ENCODE measurements at places on chromosomes 5 and 9.

DNA sequence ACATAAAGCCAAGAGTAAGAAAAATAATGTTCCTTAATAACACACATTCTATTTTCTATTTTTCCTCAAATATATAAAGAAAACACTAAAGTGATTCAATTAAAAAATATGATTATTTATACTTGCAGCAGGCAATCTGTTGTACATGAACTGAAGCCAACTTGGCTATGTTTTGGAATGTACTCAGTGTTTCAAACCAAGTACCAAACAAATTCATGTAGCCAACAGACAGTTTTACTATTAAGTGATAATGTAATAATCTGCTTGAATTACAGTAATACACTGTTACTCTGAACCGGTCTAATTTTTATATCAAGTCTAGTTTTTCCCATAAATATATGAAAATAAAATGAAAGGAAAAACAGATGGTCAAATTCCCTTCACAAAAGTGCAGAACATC, 58.0 kb downstream of the CEP120 start:
- no peak for ATAC-seq

GRCh38 chr5:142875936-142876335, 105.8 kb downstream of the ARHGAP26 start:
- no peak for ATAC-seq

DNA sequence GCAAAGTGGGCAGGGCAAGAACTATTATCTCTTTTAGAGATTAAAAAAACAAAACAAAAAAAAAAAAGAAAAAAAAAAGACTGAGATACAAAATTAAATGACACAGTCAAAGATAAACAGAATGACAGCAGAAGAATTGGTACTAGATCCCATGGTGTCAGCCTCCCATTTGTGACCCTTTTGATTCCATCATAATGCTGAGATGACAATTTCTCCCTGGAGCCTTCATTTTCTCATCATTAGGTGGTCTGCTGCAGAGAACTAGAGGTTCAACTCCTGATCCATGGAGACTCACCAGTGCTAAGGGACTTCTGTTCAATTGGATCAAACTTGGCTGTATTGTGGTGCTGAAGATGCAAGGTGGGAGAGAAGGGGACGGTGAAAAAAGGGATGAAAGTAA, 123.5 kb upstream of the SPDL1 start:
- ATAC-seq: no peak

- ATAC-seq: peak; percentile 36
These were observed 23.5 kb upstream of the IFNE start for GRCh38 chr9:21505425-21506179.

DNA sequence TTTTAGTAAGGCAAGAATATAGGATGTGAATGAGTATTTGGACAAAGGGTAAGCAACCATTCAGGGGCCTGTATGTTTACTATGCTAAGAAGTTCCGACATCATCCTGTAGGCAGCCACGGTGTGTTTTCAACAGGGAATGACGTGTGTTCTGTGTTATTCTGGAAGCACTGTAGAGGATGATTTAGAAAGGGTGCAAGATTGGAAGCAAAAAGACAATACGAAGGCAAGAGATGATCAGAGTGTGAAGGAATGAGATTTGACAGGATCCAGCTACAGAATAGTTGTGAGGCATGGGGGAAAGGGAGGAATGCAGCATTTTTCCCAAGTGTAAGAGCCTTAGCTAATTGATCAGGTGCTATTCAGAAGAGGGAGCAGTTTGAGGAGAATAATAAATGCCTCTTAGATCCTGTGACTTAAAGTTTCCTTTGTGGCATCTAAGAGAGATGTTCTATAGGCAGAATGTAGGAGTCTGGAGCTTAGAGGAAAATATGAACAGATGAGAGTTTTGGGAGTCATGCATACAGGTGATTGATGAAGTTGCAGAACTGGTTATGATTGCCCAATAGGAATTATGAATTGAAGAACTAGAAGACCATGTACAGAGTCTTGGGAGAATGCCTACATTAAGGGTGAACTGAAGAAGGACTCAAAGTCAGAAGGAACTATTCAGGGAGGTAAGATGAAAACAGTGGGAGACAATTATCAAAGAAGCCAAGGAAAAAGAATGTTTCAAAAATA, 2.5 kb downstream of the SMC5 start:
- no peak for ATAC-seq

DNA sequence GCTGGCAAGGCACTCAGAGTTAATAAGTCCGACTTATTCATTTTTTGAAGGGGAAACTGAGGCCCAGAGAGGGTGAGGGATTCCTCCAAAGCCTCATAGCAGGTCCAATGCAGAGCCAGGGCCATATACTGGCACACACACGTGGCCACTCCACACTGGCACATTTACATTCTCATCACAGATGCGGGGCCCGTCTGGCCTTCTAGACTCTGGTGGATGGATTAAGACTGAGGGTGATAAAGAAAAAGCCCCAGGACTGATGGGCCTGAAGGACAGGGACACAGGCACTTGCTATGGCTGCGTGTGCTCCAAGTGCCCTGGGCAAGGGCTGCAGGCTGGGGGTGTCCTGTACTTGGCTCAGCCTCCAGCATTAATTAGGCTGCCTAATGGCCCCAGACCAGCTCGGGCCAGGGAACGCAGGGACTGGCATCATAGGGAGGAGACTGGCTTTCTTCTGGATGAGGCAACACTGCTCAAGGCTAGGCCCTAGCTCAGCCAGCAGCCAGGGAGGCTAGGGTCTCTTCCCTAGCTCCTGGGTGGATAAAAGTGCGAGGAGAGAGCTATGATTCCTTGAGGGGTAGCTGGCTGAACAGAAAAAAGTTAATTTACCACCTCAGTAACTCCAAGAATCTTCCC, 28.5 kb upstream of the CSF1R start:
- ATAC-seq: no peak

DNA sequence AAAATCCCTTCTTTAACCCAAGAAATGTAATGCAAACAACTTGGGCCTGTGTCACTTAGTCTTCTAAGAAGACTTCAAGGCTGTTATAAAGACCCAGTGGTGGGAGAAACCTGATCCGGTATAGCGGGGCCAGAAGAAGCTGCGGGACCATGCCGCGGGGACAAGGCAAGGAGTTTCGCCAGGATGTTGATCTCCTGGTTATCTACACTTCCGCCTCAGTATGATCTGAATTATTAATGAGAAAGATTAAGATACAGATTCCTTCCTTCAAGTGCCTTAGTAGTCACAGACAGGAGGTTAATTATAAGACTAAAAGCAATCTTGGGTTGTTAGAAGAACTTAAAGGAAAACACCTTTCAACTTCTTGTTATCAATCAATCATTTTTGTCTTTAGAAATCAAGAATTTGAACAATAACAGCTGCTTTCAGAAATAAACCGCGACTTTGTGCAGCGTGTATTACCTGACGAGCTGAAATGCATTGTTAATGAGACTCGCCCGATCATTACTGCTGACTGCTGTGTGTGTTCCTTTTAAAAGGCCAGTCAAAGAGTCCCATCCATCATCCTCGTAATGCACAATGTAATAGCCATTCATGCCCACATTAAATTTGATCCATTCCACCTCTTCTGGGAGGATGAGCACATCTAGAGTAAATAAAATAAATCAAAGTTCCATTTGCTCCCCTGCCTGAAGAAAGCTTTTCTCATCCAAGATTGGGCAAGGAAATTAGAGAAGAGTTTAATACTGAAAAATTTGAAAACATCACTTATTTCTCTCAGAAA, 22.2 kb downstream of the ERAP1 start:
- no peak for ATAC-seq

GRCh38 chr9:69455311-69455710, 130.3 kb downstream of the ENTREP1 start:
- no peak for ATAC-seq

DNA sequence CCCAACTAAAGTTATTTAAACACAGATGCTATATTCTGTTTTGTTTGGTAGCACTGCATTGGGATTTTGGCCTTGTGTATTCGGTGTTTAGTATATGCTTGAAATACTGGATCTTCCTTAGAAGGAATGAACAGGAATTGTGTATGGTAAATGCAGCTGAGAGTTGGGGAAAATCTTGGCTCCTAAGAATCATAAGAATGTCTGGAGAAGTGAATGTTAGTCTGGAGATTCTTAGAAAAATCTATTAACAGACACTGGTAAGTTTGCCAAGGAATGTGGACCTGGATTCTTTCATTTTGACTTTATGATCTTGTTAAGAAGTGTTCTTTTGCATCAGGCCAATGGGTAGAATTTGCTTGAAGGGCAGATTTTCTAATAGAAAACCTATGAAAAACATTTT, 38.9 kb downstream of the SNX30 start:
- no peak for ATAC-seq

- ATAC-seq: no peak
These were observed 7.5 kb upstream of the PLCXD3 start for GRCh38 chr5:41517909-41518308.

DNA sequence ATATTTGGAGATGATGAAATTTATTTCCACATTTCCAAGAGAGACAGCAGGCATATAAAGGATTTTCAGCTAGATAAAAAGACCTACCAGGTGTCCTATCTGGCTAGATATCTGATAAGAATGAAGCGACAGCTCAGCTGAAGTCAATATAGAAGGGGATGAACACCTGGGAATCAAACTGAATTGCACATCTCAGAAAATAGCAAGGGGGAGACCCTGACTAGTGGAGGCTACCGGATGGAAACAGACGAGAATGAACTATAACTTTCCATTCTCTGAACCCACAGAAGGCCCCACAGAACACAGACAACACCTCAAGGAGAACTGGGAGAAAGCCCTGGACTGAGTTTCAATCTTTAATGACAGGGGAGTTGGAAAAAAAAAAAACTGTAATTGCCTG, 51.1 kb downstream of the CPLANE1 start:
- no peak for ATAC-seq

GRCh38 chr9:92706218-92706940, 36.4 kb upstream of the IPPK start:
- peak; percentile 41 for ATAC-seq

GRCh38 chr5:102794047-102794446, 38.9 kb downstream of the PAM start:
- ATAC-seq: no peak

- no peak for ATAC-seq
These were observed 737.7 kb downstream of the TLE1 start for GRCh38 chr9:80951675-80952074.
